ENCODE measurements at places on chromosomes 16 and 17.

DNA sequence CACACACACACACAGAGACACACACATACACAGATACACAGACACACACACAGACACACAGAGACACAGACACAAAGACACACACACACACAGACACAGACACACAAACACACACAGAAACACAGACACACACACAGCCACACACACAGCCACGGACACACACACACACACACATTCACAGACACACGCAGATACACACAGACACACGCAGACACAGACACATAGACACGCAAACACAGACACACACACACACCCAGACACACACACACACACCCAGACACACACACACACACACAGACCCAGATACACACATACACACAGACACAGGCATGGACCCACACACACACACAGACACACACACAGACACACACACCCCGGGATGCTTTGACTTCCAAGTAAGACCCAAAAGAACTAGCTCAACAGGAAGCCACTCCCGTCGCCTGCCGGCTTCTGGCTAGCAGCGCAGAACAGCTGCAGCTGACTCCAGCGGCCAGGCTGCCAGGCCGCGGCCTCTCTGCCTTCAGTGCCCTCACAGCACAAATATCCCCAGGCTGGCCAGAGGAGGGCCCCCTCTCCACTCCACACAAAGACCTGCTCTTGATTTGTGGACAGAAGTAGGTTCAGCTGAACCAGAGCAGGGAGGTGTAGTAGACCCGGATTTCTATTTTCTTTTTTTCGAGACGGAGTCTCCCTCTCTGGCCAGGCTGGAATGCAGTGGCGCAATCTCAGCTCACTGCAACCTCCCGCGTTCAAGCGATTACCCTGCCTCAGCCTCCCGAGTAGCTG, 6.0 kb upstream of the CHRNE start:
- peak; percentile 90 for DNase-seq

- no peak for DNase-seq
Observed at GRCh38 chr17:79811011-79811867, 14.4 kb upstream of the CBX8 start.

GRCh38 chr16:50781043-50781442, 39.2 kb downstream of the CYLD start:
- DNase-seq, result no peak

DNA sequence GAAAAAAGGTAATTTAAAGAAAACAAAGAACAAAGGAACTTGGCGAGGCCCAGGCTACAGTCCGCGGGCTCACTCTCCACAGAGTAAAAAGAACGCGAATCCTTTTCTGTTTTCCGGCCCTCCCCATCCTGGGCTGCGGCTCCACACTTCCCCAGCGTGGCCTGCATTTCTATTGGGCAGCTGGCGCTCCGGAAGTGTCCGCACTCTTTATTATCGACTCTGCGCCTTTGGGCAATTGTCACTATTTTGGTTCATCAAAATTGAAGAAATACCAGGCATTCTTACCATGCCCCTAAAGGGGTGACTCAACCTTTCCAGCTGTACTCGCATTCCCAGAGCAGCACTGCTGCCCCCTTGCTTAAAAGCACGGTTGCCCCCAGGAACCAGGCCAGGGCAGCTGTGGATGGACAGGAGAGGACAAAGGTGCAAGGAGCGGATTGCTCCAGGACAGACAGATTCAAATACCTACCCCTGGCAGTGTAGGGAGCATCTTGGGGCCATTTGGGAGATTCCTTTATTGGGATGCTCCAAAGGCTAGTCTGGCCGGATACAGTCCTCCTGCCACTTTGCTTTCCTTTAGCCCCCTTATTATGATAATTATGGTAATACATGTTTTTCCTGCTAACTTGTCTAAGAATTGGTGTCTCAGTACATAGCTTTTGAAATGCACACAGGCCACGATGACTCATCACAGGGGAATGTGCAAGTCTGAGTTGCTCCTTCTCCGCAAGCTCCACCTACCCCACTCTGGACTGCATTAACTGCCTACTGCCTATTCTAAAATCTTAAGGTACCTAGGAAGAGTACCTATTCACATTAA, 985 bp upstream of the SLFN12 start:
- peak; percentile 100 for DNase-seq

DNA sequence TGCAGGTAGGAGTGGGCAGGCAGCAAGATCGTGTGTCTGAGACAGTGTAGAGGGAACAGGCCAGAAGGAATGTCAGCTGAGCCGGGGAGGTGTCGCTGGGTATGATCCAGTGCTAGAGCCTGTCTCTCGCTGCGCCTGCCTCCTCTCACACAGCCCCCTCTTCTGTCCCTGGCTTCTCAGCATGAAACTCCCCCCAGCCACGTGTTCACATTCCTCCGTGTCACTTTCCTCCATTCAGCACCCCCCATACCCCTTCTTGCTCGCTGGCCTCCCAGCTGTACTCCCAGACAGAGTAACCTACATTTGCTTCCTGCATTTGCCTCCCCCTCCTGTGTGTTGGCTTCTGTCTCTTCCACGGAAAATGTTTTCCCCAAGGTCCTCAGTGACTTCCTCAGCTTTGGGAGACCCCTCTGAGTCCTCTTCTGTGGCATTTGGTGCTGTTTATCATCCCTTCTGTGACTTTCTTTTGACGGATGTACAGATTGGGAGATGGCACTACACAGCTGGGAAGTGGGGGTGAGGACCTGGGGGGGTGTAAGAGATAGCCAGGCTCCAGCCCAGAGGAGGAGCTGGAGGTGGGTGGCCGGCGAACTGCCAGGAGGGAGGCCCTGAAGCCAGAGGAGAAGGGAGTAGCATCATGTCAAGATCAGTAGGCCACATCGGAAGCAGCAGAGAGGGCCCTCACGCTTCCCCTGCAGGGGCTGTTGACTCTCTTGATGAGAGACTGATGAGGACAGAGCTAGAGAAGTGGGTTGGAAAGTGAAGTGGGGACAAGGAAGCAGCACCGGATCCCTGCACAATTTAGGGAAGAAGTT, 19.2 kb downstream of the SGF29 start:
- DNase-seq, result peak; percentile 60

- DNase-seq, result no peak
Observed at GRCh38 chr17:39118674-39119419, 32.6 kb downstream of the PLXDC1 start.

- peak; percentile 8 for DNase-seq
Observed at GRCh38 chr17:36602030-36602748, 806 bp downstream of the MRM1 start.

- DNase-seq, result no peak
Observed at GRCh38 chr17:64498308-64499203, 1.7 kb upstream of the POLG2 start.

DNA sequence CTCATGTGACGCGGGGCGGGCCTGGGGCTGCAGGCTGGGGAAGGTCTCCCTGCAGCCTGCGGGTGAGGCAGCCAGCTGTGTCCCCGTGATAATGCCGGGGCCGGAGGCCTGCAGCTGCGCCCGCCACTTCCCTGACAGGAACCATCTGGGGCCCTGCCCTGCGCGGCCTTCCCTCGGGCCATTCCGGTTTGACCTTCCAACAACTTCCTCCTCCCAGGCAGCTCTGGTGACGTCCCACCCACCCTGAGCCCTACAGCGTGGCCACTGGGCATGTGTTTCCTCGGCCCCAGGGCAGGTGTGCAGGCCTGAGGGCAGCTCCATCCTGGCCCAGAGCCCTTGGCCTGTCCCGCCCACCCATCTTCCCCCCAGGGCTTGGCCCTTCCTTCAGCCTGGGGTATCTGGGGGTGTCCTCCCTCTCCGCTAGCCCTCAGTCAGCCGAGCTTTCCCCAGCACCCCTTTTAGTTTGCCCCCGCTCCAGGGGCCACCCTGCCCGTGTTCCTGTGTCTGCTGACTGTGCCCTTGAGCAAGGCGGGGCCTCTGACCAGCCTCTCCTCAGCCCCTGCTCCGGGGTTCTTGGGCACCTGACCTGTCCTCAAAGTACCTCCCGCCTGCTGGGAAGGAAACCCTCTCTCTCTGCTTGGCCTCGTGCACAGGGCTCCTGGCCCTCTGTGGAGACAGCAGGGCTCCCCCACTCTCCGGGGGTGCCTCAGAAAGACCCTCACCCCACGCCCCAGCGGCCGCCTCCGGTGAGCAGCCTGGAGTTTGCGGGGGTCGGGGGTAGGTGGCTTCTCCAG, at the start of gene CBFA2T3:
CBFA2T3 (minus strand) TSS at position 190 of the 794 bp plus-strand sequence. CDS start 400 bp downstream, outside the sequence.
- no peak for DNase-seq

DNA sequence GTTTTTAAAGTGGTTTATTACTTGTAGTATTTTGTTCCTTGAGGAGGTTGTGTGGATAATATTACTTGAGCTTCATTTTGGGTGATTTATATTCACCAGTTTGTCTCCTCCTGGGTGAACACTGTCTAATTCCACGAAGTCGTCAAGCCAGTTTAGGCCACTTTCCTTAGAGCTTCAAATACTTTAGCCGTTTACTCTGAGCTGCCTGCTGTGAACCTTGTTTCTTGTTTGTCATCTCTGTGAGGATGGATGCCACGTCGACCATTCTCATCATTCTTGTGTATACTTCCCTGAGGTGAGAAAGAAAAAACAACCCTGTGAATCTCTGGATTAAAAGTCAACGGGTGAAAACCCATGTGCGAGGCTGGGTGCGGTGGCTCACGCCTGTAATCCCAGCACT, 9.0 kb downstream of the KRT24 start:
- no peak for DNase-seq

GRCh38 chr16:48158296-48158695, 2.5 kb upstream of the ABCC12 start:
- peak; percentile 80 for DNase-seq
